ENCODE measurements at places on chromosomes 11 and 22. TPM values are rescaled to one million over a fixed set of nuclear protein-coding genes. Genes with fewer than 3 reads are reported as not detected.

The IL17REL gene
- polyA plus RNA-seq, result not detected

The UBQLN3 gene
- not detected for polyA plus RNA-seq

- no peak for DNase-seq
These were observed 32.6 kb downstream of the PPFIBP2 start for GRCh38 chr11:7546324-7546791.

GRCh38 chr11:67421430-67422031, 6.1 kb downstream of the CARNS1 start:
- no peak for DNase-seq

- DNase-seq, result no peak
These were observed 30.7 kb upstream of the ARFGAP3 start for GRCh38 chr22:42887523-42888507.
